GM03348 (cell line): ENCODE measurements at places on chromosomes 1 and 21.

- DNase-seq, result peak; percentile 35
These were observed 6.3 kb downstream of the RABGAP1L start for GRCh38 chr1:174165471-174166137.

- no peak for DNase-seq
These were observed 43.1 kb downstream of the CASZ1 start for GRCh38 chr1:10753299-10753698.

DNA sequence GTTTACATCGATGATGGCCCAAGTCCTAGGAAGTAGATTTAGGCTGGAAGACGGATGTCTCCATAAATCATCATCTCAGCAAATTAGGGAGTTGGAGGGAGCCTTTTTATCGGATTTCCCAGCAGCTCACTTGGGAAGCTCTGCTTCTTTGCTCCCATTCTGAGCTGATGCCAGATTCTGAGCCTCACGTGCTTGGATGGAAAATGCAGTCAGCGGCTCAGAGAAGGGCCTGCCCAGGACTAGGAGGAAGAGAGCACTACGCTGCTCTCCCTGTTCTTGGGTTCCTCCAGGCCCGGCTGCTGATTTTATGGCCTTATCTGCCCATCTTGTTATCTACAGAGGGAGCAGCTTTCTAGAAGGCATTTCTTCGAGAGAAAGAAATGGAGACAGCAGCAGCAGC lies 42.0 kb downstream of the UBIAD1 start:
- DNase-seq, result no peak

- no peak for DNase-seq
These were observed 57.6 kb upstream of the RGS2 start for GRCh38 chr1:192751260-192751659.

DNA sequence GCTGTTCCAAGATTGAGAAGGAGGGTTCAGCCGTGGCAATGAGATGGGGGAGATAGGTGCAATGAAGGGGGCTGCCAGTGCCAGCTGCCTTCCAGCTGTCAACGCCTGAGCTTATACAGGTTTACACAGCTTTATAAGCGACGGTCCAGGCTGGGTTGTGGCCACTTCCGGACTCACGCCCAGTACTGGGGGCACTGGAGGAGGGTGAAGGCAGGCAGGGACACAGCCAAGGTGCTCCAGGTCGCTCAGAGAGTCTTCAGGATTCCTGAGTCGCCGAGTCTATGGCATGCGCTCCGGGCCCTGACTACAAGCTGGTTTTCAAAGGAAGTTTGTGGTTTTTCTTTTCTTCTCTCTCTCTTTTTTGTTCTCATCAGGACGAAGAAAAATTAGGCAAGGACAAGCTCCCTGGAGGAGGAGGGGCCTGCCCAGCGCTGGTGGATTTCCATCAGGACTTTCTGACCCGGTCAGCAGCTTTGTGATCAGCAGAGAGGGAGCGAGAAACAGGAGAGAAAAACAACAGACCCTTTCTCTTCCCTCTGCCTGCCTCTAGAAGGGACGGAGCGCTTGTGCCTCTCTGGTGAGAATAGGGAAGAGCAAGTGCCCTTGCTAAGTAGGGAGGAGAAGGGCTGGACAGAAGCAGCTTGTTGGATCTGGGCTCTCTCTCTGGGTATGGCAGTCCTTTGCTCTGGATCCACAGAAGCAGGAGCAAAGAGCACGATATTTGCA lies at the start of gene MINDY1:
Gene MINDY1 (minus strand): TSS at position 576 of the 726 bp plus-strand sequence. CDS start 4,285 bp downstream, outside the sequence.
- peak; percentile 89 for DNase-seq

DNA sequence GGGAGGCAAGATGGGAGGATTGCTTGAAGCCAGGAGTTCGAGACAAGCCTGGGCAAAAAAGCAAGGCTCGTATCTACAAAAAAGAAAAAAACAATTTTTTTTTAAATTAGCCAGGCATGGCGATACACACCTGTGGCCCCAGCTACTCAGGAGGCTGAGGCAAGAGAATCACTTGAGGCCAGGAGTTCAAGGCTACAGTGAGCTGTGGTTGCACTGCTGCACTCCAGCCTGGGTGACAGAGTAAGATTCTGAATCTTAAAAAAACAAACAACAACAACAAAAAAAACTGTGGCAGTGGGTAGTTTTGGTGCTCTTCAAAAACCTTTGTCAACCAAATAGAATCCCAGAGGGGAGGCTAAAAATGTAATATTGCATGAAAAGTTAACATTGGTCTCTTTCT lies 734 bp downstream of the PTPN22 start:
- DNase-seq, result no peak

DNA sequence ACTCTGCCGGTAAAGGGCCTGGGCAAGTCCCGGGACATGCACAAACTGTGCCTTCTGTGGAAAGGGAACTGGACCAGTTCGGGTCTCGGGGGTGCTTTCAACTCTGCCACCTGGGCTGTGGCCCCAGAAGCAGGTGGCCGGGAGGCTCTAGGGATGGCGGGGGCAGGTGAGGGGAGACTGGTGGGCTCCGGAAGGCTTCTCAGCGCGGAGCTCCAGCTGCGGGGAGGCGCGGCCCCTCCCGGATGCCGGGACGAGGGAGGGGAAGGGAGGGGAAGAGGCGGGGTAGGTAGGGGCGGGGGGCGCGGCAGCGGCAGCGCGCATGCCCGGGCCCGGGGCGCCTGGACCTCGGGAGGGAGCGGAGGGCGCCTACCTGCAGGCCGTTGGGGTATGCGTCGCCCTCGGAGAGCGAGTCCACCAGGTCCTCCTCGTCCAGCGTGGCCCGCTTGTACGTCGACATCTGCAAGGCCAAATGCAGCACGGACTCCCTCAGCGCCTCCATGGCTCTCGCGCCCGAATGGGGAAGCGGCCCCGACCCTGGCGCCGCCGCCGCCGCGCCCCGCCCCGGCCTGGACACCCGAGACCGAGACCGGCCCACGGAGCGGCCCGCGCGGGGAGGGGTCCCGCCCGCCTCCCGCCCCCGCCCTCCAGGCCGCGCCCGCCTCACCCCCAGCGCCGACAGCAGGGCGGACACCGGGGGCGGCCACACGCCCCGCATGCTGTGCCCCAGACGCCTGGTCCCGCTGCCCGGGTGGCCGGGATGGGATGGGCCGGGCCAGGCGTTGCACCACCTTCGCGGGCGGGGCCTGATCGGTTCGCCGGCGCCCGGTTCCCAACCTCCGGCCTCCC lies at the start of gene ECE1:
Gene ECE1 (minus strand): TSS at position 764 of the 846 bp plus-strand sequence. CDS start 49 bp downstream, at position 715.
- peak; percentile 90 for DNase-seq

- no peak for DNase-seq
These were observed 120.6 kb downstream of the FASLG start for GRCh38 chr1:172779491-172779890.

GRCh38 chr1:165560883-165561656 lies 17.3 kb downstream of the LRRC52 start:
- no peak for DNase-seq

DNA sequence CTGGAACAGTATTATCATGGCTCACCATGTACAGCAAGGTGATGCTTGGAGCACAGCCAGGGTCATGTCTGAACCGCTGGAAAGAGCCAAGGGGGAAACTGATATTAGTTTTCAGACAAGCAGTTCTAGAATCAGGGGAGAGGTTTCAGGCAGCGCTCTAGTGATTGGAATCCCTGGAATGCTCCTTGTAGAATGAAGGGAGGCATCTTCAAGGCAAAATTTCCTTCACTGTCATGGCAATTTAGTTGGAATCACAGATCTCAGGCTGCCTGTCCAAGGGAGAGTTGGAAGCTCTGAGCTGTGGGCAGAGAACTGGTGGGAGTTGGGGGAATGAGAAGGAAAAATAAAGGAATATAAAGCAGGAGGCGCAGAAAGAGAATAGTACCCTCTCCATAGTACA lies 737.1 kb downstream of the PTPRU start:
- no peak for DNase-seq

DNA sequence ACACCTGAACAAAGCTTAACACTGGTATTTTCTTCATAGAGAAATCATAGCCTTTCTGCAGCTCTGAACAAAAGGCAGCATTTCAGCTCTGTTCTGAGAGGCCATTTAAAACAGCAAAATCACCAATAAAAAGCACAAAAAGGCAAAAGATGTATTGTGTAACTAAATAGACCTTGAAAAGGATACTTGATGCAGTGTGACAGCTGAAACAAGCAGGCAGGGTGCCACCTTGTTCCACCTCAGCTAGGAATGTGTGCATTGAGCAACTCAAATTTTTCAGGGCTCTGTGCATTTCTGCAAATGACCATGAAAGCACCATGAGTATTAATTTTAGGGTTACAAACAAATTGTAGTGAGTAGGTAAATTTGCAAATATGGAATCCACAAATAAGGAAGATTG lies 65.8 kb downstream of the RHOU start:
- no peak for DNase-seq

- peak; percentile 51 for DNase-seq
These were observed 87.4 kb downstream of the ROR1 start for GRCh38 chr1:63861052-63861691.

DNA sequence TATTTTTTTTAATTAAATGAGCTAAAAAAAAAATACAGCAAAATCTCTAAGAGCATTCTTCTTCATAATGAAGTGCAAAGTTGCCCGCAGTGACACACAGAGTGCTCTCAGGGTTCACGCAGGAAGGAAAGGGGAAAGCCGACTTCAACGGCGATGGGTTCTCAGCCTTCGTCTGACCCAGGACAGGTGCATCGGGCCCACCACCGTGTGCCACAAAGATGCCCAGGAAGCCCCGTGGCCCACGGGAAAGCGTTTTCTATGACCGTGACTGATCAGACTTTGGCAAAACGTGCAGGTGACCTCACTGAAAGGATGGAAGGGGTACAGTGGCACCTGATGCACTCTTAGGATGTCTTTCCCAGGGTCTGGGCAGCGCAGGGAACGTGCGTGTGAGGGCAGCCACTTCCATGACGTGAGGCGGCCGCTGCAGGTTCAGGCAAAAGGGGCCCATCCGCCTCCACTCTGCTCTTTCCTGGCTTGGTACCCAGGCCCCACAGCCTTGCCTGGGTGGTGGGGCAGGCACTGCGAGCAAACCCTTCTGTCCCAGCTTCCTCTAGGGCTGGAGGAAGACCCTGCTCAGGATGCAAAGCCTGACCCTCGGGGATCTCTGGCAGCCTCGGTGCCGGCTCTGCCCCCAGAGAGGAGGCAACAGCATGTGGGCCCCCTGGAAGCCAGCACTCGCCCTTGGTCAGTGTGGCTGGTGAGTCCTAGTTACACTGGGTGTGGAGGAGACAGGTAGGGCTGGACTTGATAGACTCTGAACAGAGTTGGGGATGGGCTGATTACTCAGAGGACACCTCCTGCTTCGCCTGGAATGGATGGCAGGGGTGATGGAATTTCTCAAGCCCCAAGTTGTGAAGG lies 8.3 kb downstream of the LRRC47 start:
- no peak for DNase-seq

- no peak for DNase-seq
These were observed 398.2 kb upstream of the RGS18 start for GRCh38 chr1:191760016-191760415.

DNA sequence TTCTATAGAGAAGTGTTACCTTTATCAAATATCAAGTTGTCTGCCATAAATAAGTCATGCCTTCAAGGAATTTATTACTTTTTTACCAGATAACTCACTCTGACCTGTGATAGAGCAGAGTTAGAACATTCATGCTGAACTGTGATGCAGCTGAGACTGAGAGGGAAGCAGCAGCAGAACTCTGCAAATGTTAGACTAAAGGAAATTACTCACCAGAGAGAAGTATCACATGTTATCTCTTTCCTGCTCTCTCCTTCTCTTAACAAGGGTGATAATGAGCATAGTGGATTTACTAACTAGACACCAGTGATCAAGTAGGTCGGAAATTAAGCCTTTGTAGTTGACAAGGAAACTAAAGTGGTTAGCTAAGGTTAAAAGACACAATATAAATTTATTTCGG lies 181.6 kb downstream of the RASAL2 start:
- no peak for DNase-seq

DNA sequence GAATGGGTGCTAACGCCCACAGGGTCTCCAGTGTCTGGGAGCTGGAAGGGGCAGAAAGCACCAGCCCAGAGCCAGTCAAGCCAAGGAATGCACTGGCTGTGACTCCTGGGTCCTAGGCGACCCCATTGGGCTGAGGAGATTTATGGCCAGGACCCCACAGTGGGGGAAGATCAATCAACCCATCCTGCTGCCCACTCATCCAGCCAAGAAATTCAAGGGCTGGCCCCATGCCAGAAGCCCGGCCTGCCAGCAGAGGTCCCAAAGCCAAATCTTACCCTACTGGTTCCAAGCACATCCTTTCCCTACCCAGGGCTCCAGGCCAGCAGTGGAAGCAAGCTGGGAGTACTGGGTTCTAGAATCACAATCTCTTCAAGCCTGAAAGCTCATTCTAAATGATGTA lies 6.8 kb upstream of the PDZK1IP1 start:
- DNase-seq, result no peak

DNA sequence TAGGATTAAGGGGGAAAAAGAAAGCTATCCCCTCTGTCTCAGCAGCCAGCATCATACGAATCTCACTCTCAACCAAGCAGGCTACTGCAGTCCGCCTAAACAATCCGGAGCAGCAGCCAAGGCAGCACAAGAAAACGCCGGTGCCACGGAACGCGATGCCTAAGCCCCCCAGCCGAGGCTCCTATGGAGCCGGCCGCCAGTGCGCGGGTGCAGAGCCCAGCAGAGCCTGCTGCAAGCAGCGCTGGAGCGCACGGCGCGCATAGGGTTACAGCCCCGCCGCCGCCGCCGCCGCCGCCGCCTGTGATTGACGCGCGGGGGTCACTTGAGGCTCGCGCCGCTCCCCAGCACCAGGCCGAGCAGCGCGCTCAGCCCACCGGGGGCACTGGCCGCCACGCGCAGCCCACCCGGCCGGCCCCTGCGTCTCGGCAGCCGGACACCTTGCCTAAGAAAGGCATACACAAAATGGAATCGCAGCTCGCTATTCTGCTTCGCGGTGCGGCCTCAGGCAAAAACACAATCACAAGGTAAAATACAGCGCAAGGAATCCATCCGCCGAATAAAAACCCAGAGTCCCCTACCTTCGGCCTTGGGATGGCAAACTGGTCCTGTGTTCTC lies 780 bp downstream of the HIVEP3 start:
- DNase-seq, result peak; percentile 66
